ENCODE measurements at places on chromosomes 2 and 18.

- DNase-seq, result peak; percentile 84
Measured at GRCh38 chr2:70104231-70105111, 17.2 kb downstream of the PCBP1 start.

- DNase-seq, result no peak
Measured at GRCh38 chr18:72107647-72108383, 436.3 kb downstream of the CBLN2 start.

GRCh38 chr2:45990131-45990530 lies 307.1 kb upstream of the EPAS1 start:
- DNase-seq, result no peak

GRCh38 chr2:235432741-235433520 lies 60.9 kb upstream of the AGAP1 start:
- no peak for DNase-seq

DNA sequence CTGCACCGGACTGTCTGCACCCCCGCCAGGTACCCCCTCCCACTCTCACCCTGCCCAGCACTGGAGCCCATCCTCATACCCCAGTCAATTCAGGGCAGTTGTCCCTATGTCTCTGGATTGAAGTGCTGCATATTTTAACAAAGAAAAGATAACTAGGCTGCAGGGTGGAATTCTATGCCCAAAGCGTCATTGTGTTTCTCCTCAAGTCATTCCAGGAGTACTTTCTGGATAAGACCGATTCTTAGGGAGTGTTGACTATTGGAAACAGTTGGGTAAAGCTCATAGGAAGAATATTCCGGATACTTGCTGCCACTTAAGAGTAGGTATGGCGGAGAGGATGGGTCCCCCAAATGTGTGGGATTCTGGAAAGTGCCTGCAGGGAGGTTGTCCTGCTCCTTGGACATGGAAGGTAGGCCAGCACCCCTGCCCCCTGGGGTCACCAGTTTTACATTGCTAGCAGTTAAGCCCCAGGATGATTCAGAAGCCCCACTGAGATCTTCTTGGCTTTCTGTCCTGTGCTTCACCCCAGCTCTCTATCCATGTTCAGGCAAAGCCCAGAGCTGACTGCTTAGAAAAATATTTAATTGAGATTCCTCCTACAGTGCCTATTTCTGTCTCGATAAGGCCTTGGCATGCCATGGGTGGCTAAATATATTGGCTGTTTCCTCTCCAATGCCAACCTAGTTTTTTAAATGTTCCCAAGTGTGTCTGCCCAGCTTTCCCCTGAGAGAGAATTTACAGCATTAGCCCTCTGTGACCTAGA lies 48.2 kb downstream of the RPL37A start:
- DNase-seq, result no peak

DNA sequence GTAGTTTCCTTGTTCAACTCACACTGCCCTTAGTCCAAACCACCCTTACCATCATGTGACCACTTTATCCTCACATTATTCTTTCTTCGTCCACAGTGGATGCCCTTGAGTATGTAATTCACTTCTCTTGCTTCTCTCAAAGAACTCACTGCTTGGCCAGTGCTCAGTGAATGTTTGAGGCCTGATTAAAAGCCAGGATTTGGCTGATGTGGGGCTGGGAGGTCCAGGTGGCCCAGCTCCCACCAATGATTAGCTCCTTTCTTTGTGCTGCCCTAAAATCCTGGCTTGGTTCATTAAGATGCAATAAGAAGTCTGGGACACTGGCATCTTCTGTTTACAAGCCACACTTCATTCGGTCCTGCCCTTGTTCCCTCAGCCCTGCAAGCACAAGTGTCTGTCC lies 97.8 kb upstream of the CELF4 start:
- DNase-seq, result no peak

DNA sequence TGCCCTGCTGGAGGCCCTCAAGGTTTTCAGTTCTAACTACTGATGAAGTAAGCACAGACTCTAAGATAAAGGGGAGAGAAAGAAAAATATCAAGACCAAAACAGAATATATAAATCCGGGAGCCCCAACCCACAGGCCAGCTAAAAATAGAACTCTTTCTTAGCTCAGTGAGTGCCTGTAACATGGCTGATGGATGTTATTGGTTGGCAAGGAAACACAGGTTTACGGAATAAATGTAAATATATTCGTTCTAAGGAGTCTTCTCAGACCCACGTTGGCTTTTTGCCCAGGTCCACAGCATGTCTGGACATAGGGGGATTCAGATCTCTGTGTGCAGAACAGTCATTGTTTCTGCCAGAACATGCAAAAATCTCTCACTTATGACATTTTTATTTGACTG lies 139.0 kb upstream of the SERPINE2 start:
- no peak for DNase-seq

GRCh38 chr2:48587560-48587959 lies 30.1 kb upstream of the GTF2A1L start:
- no peak for DNase-seq

- no peak for DNase-seq
Measured at GRCh38 chr2:22536133-22536532, 848.8 kb upstream of the KLHL29 start.

DNA sequence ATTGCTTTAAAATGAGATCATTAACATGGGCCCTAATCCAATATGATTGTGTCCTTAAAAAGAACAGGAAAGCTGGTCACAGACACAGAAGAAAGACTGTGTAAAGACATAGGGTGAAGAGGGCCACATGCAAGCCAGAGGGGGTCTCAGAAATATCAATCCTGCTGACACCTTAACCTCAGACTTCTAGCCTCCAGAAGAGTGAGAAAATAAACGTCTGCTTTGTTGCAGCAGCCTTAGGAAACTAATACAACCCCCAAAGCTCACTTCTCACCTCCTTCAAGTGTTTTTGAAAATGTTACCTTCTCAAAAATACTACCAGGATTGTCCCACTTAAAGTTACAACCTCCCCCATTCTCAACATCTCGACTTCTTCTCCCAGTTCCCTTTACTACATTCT lies 39.8 kb upstream of the SESTD1 start:
- no peak for DNase-seq

DNA sequence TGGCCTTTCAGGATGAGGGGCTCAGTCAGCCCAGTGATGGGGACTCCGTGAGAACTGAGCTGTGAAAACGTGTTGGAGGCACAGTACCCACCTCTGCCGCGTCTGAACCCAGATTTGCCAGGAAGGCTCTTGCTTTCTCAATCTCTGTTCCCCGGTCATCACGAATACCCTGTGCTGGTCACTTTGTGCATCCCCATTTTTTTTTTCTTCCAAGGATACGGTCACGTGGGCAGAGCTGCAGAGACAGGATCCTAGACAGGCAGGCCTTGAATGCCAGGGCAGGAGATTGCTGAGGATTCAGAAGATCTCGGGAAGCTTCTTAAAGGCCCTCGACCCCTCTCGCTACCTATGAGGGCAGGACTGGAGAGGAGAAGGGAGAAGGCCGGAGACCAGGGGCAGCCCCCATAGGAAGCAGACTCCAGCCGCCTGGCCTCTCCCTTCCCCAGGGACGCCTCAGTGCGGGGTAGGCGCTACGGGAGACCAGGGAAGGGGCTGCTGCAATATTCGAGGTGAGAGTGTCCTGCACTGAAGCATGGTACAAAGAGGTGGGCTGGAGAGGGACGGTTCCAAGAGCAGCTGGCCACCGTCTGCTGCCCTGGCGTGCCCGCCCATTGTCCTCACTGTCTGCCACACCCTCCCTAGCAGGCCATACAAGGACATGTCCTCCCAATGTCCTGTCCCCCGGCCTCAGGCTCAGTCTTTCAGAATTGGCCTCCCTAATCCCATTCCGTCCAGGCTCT lies 29.0 kb upstream of the TAF1B start:
- DNase-seq, result no peak

GRCh38 chr18:69871363-69871762 lies 76.3 kb downstream of the CD226 start:
- no peak for DNase-seq

- DNase-seq, result no peak
Measured at GRCh38 chr2:221088506-221088905, 483.6 kb downstream of the EPHA4 start.

DNA sequence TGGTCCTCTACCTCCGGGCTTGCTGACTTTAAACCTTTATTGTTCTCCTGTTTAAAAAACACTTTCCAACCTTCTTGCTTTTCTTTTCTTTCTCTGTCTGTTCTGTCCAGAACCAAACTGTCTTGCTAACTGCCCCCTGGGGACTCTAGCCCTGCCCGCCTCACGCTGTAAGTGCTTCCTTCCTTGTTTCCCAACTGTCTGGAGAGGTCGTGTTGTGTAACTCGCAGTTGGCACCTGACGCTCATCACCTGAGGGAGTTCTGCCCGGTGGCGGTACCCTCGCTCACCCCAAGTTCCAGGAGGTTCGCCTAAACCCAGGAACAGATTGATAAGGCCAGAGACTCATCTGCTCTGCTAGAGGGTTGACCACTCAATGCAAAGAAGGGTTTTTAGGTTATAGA lies 123.4 kb downstream of the MTCL1 start:
- DNase-seq, result no peak

GRCh38 chr2:46917628-46918027 lies 2.0 kb upstream of the MCFD2 start:
- DNase-seq, result no peak

GRCh38 chr2:53181759-53182158 lies 585.8 kb upstream of the CHAC2 start:
- DNase-seq, result no peak

- no peak for DNase-seq
Measured at GRCh38 chr2:198283146-198283545, 478.8 kb downstream of the PLCL1 start.

DNA sequence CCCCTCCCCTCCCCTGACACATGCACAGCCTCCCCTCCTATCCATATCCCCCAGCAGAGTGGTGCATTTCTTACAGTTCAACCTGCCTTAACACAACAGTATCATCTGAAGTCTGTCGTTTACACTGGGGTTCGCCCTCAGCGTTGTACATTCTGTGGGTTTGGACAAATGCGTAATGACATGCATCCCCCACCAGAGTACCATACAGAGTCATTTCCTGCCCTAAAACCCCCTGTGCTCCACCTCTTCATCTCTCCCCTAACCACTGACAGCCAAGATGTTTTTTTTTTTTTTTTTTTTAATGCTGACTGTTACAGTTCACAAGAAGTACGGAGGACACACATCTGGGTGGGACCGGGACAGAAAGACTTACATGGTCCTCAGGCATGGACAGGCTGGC lies 22.6 kb downstream of the POMC start:
- no peak for DNase-seq

GRCh38 chr18:48462510-48462909 lies 53.3 kb upstream of the ZBTB7C start:
- DNase-seq, result no peak

DNA sequence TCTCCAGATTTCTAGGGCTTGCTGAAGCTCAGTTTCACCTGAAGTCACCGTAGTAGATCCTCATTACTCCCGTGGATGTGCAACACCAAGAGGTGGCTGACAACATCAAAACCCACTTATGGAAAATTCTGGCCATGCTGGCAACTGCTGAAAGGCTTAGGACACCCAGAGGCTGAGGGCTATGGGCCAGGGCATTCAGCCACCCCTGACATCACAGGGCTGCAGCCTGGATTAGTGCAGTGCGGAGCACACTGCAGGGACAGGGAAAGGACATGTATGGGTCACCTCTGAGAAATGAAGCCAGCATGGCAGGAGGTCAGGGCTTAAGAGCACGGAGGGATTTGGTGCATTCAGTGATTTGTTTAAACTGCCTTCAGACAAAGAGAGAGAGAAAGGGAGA lies 300.6 kb downstream of the TDRD15 start:
- DNase-seq, result no peak

- DNase-seq, result peak; percentile 76
Measured at GRCh38 chr2:584863-585823, 92.1 kb downstream of the TMEM18 start.

DNA sequence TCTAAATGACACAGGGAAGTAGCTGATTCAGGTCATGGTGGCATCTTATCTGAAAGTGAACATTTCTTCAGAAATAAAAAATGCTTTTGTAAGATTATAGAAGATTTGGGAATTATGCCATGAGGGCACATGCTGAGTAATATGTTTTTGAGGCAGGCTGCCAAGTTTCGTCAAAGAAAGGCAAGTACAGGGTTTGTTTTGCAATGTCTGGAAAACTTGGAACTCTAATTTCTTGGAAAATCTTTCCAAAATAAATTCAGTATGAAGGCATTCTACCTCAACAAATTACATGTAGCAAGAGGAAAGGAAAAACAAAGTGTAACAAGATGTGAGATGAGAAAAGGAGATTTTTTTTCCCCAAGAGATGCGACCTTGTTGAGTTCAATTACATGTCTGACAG lies 167.7 kb downstream of the PLCL1 start:
- peak; percentile 59 for DNase-seq

GRCh38 chr2:186544255-186544675 lies 45.6 kb upstream of the ITGAV start:
- no peak for DNase-seq

- no peak for DNase-seq
Measured at GRCh38 chr18:24246143-24246542, 107.3 kb downstream of the CABYR start.

- no peak for DNase-seq
Measured at GRCh38 chr2:55611997-55612396, 5.4 kb downstream of the PPP4R3B start.

DNA sequence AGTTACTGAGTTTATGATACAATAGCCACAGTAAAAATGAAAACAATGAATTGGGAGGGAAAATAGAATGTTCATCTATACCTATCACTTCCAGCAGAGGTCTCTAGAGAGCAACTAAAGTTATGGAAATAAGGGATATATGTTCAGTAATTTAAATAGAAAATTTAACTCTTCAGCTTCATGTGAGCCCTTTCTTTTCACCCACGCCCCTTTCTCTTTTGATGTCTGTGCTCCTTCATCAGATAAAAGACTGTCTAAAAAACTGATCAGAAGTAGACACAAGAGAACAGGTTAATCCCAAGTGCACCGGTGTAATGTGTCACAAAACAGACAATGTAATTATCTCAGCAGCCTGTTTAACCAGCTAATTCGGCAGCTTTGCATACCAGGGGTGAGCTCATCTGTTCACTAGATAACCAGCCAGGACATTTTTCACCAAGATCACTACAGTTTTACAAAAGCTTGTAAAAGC lies 238.5 kb upstream of the ERBB4 start:
- no peak for DNase-seq

GRCh38 chr18:63161032-63161760 lies 158.4 kb downstream of the BCL2 start:
- no peak for DNase-seq
